Vagina (tissue), 2 donors: ENCODE measurements at places on chromosomes 6 and 20.

DNA sequence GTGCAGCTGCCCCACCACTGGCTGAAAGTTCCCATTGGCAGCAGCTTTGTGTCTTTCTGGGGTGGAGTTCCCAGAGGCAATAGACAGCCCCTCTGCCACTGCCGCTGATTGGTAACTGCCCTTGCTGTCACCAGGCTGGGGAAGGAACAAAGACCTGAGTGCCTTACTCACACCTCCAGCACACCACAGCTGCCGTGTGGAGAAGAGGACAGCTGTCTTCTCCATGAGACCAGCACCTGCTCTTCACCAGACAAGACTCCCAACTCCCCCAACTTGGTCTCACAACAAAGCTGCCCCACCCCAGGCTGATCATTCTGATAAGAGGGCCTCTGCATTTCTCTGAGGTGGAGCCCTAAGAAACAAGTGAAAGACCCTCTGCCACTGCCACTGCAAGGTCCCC lies 39.7 kb upstream of the PTCHD4 start:
- DNase-seq, result no peak

DNA sequence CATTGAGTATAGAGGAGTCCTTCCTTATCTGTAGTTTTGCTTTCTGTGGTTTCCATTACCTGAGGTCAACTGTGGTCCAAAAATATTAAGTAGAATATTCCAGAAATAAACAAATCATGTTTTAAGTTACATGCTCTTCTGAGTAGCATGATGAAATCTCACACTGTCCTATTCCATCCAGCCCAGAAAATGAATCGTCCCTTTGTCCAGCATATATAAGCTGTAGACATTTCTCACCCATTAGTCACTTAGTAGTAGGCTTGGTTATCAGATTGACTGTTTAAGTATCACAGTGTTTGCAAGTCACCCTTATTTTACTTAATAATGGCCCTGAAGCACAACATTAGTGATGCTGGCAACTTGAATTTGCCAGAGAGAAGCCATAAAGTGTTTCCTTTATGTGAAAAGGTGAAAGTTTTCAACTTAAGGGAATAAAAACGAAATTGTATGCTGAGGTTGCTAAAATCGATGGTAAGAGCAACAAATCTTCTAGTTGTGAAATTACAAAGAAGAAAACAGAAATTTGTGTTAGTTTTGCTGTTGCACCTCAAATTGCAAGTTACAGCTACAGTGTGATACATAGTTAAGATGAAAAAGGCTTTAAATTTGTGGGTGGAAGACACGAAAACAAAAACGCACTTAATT lies 198.6 kb upstream of the SIM1 start:
- no peak for DNase-seq

DNA sequence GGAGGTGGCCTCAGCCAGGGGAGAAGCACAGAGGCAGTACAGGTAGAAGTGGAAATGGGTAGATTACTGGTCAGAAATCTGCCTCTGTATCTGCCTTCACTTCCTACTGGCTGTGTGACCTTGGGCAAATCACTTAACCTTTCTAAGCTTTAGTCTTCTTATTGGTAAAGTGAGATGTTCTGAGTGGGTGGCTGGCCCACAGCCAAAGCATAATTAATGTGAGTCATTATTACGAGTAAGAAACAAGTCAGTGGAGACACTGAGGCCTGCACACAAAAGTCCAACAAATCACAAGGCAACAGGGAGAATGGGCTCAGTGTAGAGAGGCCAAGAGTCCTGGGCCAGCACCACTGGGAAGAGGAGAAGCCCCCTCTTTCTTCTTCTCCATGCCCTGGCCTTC lies 39.1 kb downstream of the NRN1 start:
- DNase-seq, result no peak

DNA sequence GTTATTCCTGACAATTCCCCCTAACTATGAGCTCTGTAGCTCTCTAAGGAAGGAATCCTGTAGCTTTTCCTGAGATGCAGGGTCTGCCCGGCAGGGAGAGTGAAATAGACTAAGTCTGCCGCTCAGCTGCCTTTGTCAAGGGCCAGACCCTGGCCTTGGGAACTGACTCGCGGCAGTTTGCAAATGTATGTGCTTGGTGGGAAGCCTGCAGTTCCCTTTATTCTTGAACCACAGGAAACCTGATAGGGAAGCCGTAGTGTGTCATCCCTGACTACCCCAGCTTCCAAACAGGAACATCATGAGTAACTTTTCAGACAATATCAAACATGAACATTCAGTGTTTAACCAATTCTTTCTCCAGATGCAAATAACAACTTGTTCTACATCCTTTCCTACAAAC lies 78.7 kb upstream of the IFNGR1 start:
- DNase-seq, result no peak

GRCh38 chr6:149990212-149990660 lies 26.5 kb downstream of the ULBP1 start:
- DNase-seq, result no peak

DNA sequence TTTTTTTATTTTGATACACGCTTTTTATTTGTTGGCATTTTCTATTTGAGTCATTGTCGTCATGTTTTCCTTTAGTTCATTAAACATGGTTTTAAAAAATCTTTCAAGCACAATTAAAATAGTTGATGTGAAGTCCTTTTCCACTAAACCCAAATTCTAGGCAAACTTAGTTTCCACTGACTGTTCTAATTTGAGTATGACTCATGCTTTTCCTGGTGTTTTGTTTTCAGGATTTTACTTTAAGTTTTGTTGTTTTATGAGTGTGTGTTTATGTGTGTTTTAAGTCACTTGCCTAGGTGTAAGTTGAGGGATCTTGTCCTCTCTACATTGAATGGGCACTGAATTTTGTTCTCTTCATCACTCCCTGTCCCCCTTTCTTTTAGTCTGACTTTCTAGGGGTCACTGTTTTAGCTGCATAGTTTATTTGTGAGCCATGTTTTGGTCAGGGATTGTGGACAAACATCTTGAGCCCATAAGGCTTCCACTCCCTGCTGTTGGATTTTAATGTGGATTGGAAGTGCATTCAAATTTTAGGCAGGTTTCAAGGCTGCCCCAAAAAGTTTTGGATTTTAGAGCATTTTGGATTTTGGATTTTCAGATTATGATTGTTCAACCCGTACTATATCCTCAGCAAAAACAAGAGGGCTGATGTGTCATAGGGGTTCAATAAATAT lies 94.8 kb downstream of the CDYL start:
- DNase-seq, result no peak

- DNase-seq, result no peak
Observed at GRCh38 chr6:147905711-147906110, 397.2 kb downstream of the SAMD5 start.

GRCh38 chr20:19456595-19457395 lies 244.4 kb downstream of the SLC24A3 start:
- no peak for DNase-seq

GRCh38 chr20:57545927-57546662 lies 14.8 kb upstream of the PCK1 start:
- DNase-seq, result no peak

DNA sequence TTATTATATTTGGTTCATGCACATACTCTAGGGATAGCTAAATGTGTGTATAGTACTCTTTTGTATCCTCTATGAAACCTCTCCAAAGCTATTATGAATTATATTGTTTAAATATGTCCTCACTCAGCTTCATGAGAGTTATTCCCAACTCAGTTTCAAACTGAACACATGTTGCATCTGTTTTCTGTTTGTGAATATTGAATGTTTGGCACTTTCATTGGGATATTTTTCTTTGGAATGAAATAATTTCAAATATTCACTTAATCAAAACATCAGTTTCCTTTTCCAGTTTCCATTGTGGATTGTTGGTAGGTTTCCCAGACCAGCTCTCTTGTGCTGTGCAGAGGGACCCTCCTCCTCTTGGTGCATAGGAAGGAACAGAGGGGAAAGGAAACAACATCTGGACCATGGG lies 46.6 kb downstream of the HDAC2 start:
- no peak for DNase-seq

DNA sequence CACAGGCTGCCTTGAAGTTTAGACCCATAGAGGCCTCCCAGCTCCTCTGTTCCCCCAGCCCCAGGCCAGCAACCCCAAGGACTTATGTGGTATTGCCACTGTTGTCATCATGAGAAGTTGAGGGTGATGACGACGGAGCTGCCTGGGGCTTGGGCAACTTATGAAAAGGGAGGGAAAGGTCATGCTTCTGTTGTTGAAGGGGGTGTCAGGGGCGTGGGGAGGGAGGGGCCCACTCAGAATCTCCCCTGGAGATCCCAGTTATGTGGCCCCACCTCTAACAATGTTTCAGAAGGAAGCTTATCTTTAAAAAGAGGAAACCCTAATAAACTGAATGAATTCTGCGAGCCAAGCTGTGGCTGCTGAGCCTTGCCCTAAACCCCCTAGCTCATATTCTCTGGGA lies 4.2 kb downstream of the ADTRP start:
- DNase-seq, result no peak

DNA sequence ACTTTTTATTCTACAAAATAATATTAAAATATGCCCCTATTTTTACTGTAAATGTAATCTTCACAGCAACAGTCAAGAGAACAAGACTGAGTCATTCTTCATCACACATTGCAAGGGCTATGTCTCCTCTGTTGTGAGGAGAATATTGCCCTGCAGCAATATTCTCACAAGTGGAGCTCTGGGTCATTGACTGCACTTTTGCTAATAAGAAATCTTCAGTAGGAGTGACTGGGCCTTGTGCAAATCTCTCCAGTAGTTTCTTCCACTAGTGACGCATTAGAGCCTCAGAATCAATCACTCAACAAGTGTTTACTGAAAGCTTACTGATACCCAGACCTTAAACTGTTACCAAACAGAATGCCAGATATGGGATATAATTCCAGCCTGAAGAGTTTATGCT lies 49.1 kb downstream of the LAMA2 start:
- DNase-seq, result no peak

DNA sequence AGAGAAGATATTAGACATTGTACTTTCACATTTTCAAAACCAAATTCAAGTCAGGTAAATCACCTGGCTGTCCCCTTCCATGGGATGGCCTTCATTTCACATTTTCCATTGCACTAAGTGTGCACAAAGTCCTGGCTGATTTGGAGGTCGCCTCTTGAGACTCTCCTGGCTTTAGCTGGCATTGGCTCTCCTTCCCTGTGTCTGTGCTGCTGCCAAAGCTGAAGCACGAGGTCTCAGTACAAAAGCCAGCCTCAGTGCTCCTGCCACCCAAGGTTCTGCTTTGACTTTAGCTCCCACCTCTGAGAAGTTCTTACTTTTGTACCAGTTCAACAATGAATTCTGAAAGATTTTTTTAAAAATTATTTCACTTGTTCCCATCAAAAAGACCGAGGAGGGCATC lies 289.2 kb upstream of the CNR1 start:
- no peak for DNase-seq
